ENCODE measurements at places on chromosomes 11 and 22. TPM values are rescaled to one million over a fixed set of nuclear protein-coding genes. Genes with fewer than 3 reads are reported as not detected.

- no peaks in the 10 kb centered on the region for H3K27me3 ChIP-seq
- DNase-seq: no peak
- no peak overlapping the region for H3K27ac ChIP-seq
- no peaks in the 10 kb centered on the region for H3K36me3 ChIP-seq
Observed at GRCh38 chr11:102081313-102081712, 28.9 kb upstream of the YAP1 start.

GRCh38 chr11:78465169-78465942, 47.7 kb upstream of the GAB2 start:
- H3K4me1 ChIP-seq: no peaks in the 10 kb centered on the region
- no peaks in the 10 kb centered on the region for H3K27me3 ChIP-seq
- no peak for DNase-seq
- H3K27ac ChIP-seq: no peak overlapping the region
- peaks cover 43% of the 10 kb centered on the region for H3K36me3 ChIP-seq

DNA sequence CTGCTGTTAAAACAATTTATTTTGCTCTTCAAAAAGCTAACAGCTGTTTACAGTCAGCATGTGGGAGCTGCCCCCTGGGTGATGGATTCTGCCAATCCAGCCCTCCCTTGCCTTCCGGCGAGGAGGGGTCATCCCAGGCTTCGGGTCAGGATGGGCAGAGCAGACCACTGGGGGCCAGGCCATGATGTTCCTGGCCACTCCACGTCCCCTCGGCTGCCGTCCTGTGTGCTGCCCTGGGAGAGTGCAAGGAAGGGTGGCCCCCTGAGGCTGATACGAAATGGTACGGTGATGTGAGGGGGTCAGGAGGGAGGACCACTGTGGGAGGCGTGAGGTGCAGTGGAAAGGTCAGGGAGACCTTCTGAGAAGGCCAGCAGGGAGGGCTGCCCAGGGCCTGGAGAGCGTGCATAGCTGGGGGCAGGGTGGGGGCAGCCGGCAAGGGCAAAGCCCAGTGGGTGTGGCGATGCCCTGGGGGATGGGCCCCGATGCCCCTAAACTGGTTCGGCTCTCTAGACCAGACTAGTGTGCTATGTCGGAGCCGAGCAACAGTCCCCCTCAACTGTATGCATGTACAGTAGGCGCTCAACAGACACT, 41.3 kb downstream of the RTN4R start:
- H3K27me3 ChIP-seq: no peaks in the 10 kb centered on the region
- H3K27ac ChIP-seq: no peak overlapping the region
- no peak for DNase-seq

CNIH2 gene
- total RNA-seq: 11.8 TPM

GRCh38 chr22:20625270-20625669, 117.9 kb downstream of the MED15 start:
- no peak overlapping the region for H3K4me3 ChIP-seq
- no peaks in the 10 kb centered on the region for H3K27me3 ChIP-seq
- DNase-seq: no peak
- H3K4me1 ChIP-seq: no peaks in the 10 kb centered on the region
- H3K36me3 ChIP-seq: no peaks in the 10 kb centered on the region

- no peak for DNase-seq
- no peak overlapping the region for H3K4me3 ChIP-seq
- H3K27me3 ChIP-seq: no peaks in the 10 kb centered on the region
- H3K36me3 ChIP-seq: no peaks in the 10 kb centered on the region
Observed at GRCh38 chr11:46485856-46486443, 94.4 kb upstream of the CHRM4 start.

DNA sequence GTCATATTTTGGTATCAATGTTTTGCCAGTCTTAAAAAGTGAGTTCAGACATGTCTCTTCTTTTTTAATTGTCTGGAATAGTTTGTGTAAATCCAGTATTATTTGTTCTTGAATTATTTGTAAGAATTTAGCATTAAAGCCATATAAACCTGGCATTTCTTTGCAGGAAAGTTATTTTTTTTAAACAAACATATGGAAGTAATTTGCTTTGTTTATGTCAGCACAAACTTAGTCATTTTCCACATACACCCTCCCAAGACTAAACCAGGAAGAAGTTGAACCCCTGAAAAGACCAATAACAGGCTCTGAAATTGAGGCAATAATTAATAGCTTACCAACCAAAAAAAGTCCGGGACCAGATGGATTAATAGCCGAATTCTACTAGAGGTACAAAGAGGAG, 9.1 kb upstream of the CCDC81 start:
- H3K36me3 ChIP-seq: peaks cover 4% of the 10 kb centered on the region
- H3K27me3 ChIP-seq: no peaks in the 10 kb centered on the region
- no peaks in the 10 kb centered on the region for H3K4me1 ChIP-seq
- H3K27ac ChIP-seq: no peak overlapping the region
- H3K4me3 ChIP-seq: no peak overlapping the region

GRCh38 chr11:18853086-18853720, 61.6 kb upstream of the PTPN5 start:
- H3K4me3 ChIP-seq: no peak overlapping the region
- H3K27me3 ChIP-seq: no peaks in the 10 kb centered on the region
- no peaks in the 10 kb centered on the region for H3K4me1 ChIP-seq
- H3K27ac ChIP-seq: no peak overlapping the region
- DNase-seq: peak; percentile 57

CCDC116 gene
- total RNA-seq: 0.22 TPM

SPI1 gene
- total RNA-seq: not detected

DNA sequence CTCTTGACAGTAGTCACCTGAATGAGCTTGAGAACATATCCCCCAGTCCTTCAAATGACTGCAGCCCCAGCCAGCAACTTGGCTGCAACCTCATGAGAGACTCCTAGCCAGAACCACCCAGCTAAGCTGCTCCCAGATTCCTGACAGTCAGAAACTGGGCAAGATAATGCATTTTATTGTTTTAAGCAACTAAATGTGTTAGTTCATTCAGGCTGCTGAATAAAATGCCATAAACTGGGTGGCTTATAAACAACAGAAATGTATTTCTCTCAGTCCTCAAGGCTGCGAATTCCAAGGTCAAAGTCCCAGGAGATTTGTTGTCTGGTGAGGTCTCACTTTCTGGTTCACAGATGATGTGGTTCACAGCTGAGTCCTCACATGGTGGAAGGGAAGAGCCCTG, 5.8 kb upstream of the PAMR1 start:
- no peak overlapping the region for H3K4me3 ChIP-seq
- no peaks in the 10 kb centered on the region for H3K36me3 ChIP-seq
- no peak for DNase-seq
- H3K27ac ChIP-seq: no peak overlapping the region

GRCh38 chr11:92569726-92570125, 345.1 kb downstream of the FAT3 start:
- H3K4me3 ChIP-seq: no peak overlapping the region
- H3K27ac ChIP-seq: no peak overlapping the region
- DNase-seq: no peak
- no peaks in the 10 kb centered on the region for H3K27me3 ChIP-seq
- H3K36me3 ChIP-seq: no peaks in the 10 kb centered on the region

- H3K36me3 ChIP-seq: no peaks in the 10 kb centered on the region
- 0 out of 2 replicates have a peak, but pooled peaks cover 2% of the 10 kb centered on the region for H3K4me1 ChIP-seq
Observed at GRCh38 chr11:121110871-121111724, 10.1 kb downstream of the TECTA start.

- H3K4me1 ChIP-seq: no peaks in the 10 kb centered on the region
- H3K4me3 ChIP-seq: no peak overlapping the region
- H3K36me3 ChIP-seq: no peaks in the 10 kb centered on the region
- DNase-seq: no peak
- H3K27me3 ChIP-seq: peaks cover 14% of the 10 kb centered on the region
Observed at GRCh38 chr11:130156108-130157022, 3.2 kb upstream of the ST14 start.

DNA sequence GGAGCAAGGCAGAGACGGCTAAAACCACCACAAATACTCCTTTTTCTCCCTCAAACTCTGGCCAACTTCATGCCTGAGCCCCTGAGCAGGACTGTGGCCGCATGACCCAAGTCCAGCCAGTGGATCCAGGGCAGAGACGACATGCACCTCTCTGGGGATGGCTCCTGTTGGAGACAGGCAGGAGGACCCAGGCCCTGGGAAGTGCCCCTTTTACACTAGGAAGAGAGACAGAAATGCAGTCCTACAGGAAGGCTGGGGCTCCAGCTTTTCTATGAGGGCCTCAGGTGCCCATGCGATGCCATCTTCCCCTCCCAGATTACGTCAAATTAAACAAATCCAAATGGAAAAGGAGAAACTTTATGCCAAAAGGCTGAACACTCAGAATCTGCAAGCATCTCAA, 498.0 kb downstream of the BRD1 start:
- no peak overlapping the region for H3K27ac ChIP-seq
- H3K36me3 ChIP-seq: no peaks in the 10 kb centered on the region
- no peak overlapping the region for H3K4me3 ChIP-seq
- DNase-seq: no peak

DNA sequence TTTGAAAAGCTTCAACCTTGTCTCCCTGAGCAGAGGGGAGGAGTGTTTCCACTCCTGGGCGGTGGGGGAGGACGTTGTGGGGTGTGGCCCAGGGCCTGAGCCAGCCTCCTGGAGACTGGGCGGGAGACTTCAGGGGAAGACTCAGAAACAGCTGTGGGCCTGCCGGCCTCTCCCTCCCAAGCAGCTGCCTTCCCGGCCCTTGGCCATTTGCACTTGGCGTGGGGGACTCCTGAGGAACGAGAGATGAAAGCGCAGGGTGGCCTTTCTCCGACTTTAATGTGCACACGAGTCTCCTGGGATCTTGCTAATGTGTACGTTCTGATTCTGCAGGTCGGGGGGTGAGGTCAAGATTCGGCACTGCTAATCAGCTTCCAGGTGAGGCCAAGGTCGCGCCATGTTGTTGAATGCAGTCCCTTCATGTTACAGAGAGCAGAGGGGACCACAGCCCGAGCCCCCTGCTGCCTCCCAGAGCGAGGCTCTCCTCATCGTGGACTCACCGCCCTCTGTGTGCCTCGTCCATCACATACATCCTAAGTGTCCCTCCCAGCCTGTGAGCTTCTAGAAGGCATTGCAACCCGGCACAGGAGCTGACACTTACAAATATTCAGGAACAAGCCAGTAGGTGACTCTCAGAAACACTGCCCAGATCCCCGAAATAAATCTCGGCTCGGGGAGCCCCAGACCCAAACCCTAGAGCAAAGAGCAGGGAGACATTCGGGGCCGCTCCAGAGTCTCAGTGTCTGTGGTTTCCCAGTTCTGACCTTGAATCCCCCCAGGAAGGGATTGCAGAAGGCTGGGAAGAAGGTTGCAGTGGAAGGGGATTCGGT, 7.7 kb downstream of the LIF start:
- peak; percentile 70 for DNase-seq
- no peaks in the 10 kb centered on the region for H3K27me3 ChIP-seq
- no peaks in the 10 kb centered on the region for H3K36me3 ChIP-seq

DNA sequence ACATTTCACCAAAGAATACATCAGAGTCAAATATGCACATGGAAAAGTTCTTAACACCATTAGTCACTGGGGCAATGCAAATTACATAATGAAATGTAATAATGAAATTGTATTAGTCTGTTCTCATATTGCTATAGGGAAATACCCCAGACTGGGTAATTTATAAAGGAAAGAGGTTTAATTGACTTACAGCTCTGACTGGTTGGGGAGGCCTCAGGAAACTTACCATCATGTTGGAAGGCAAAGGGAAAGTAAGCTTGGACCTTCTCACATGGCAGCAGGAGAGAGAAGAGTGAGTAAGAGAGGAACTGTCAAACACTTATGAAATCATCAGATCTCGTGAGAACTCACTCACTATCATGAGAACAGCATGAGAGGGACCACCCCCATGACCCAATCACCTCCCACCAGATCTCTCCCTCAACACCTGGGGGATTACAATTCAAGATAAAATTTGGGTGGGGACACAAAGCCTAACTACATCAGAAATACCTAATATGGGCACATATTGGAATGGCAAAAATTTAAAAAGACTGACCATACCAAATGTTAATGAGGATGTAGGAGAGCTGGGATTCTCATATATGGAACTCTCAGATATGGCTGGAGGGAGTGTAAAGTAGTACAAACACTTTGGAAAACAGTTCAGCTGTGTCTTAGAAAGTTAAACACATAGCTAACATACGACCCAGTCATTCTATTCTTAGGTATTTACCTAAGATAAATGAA, 65.1 kb upstream of the CD44 start:
- no peak overlapping the region for H3K27ac ChIP-seq
- H3K4me1 ChIP-seq: no peaks in the 10 kb centered on the region
- DNase-seq: no peak
- H3K36me3 ChIP-seq: peaks cover 13% of the 10 kb centered on the region

- no peak overlapping the region for H3K27ac ChIP-seq
- no peaks in the 10 kb centered on the region for H3K36me3 ChIP-seq
- H3K4me1 ChIP-seq: no peaks in the 10 kb centered on the region
Observed at GRCh38 chr11:122116591-122116990, 576 bp upstream of the BLID start.

DNA sequence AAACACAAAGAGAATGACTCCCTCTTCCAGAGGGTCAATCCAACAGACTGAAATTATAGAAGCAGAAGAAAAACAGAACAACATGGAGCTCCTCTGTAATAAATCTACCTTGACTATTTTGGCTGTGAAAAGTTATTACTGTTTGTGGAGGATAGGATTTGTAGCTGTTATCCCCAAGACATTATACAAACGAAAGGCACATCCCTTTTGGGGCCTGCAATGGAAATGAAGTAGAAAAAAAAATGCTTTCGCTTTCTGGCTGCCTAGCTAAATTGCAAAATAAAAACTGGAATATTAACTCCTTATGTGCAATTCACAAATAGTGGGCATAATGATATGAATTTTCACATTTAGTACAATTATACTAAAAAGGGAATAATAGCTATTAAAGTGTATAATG, 123.8 kb upstream of the CCDC179 start:
- no peak overlapping the region for H3K4me3 ChIP-seq

GRCh38 chr11:96197801-96198701, 144.9 kb downstream of the MAML2 start:
- no peaks in the 10 kb centered on the region for H3K27me3 ChIP-seq
- H3K27ac ChIP-seq: peak overlapping the region; percentile 62
- H3K4me1 ChIP-seq: peaks cover 20% of the 10 kb centered on the region
- no peak overlapping the region for H3K4me3 ChIP-seq
- no peak for DNase-seq

DNA sequence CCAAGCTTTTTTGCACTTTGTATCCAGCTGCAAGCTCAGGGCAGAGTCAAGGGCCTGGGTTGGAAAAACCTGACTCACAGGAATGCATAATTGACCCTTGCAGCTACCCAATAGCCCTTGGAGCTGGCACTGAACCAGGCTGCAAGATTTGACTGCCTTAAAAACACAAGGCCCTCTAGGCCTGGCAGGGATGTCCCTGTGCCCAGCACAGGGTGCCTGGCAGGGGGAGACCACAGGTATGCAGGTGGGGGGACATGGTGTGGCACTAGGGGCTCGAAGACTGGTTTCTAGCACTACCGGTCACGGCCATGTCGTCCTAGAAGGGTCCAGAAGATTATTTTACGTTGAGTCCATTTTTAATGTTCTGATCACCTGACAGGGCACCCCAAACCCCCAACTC, 30.2 kb downstream of the SBF1 start:
- no peaks in the 10 kb centered on the region for H3K4me1 ChIP-seq
- no peaks in the 10 kb centered on the region for H3K27me3 ChIP-seq
- H3K36me3 ChIP-seq: peaks cover 6% of the 10 kb centered on the region

PRODH gene
- 54.3 TPM for total RNA-seq

Measured in H9 (cell line).